ENCODE measurements at places on chromosomes 16 and 17.

DNA sequence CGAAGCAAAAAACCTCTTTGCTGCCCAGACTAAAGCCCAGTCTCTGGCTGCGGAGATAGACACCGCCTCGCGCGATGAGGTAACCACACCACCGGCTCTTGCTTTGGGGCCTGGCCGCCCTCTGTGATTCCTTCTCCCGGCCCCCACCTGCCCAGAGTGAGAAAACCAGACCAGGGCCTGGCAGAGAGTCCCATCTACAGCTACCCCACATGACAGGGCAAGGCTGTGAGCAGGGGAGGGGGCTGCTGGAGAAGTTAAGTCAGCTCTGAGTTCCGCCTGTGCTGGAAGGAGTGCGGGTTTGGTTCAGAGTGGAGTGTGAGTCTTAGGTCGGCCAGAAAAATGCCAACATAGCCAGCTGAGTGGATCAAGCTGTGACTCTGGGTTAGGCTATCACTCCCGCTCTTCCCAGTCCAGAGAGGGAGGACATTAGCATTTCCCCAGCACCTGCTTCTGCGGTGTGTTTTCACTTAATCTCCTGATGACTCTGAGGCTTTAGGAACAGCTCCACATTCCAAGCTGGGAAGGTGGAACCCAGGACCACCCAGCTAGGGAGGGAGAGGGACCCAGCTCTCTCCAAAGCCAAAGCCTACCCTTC lies 139.0 kb downstream of the RAB11FIP4 start:
- DNase-seq, result no peak

DNA sequence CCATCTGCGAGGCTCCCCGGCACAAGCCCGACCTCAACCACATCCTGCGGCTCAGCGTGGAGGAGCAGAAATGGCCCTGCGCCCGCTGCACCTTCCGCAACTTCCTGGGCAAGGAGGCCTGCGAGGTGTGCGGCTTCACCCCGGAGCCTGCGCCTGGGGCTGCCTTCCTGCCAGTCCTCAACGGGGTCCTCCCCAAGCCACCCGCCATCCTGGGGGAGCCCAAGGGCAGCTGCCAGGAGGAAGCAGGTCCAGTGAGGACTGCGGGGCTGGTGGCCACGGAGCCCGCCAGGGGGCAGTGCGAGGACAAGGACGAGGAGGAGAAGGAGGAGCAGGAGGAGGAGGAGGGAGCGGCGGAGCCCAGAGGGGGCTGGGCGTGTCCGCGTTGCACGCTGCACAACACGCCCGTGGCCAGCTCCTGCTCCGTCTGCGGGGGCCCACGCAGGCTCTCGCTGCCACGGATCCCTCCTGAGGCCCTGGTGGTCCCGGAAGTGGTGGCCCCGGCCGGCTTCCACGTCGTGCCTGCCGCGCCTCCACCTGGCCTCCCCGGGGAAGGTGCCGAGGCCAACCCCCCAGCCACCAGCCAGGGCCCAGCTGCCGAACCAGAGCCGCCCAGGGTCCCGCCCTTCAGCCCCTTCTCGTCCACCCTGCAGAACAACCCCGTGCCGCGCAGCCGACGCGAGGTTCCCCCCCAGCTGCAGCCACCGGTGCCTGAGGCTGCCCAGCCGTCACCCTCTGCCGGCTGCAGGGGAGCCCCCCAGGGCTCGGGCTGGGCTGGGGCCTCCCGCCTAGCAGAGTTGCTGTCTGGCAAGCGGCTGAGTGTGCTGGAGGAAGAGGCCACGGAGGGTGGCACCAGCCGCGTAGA lies 13.1 kb upstream of the PRR35 start:
- no peak for DNase-seq

DNA sequence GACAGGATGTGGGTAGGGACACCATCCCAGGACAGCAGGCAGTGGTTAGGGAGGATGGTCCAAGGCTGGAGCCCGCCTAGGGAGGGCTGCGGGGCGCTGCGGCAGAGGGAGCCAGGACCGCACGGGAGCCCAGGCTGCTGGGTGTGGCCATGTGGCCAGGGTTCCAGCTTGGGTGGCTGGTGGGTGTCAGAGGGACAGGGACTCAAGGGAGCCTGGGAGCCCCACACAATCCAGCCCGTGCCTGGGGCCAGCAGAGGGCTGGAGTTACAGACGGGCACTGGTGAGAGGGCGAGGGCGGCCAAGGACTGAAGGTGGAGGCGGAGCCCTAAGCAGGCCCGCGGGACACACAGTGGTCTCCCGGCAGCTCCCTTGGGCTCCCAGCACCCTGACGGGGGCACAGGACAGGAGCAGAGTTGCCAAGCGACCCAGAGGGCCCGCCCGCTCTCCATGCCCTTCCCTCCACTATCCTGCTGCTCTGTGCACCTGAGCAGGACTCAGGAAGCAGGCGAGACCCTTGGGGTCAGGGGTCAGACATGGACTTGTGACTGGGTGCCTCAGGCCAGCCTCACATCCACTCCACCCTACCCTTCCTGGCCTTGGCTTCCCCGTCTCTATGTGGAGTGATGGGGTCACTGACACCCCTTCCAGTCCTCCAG lies 7.1 kb downstream of the MRPL28 start:
- DNase-seq, result no peak

- DNase-seq, result no peak
Measured at GRCh38 chr16:58509256-58510096, 5.8 kb upstream of the SETD6 start.

DNA sequence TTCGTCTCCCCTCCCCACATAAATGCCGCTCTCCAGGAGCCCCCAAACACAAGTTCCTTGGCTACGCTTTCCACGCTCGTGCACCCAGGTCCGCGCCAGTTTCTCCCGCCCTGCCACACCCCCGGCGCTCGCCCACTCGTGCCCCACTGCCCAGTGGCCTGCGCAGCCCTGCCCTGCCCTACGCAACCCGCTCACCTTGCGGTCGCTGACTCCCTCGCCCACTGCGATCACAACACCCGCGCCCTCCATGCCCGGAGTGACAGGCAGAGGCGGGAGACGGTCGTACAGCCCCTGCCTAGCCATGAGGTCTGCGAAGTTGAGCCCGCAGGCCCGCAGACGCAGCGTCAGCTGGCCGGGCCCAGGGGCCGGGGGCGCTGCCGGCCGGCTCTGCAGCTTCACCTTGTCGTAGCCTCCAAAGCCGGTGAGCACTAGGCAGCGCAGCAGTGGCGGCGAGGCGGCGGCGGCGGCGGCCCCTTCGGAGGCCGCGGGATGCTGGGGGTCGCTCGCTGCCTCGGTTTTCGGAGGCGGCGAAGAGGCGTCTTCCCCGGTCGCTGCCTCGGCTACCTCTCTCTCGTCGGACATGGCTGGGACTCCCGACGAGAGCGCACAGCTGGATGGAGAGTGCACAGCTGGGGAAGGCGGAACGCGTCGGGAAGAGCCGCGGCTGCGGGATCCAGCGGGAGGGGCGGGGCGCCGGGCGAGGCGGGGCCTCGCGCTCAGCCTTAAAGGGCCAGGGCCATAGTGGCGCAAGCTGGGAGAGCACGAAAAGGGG lies at the start of gene VAT1:
Gene VAT1 (minus strand): TSS at position 645 of the 772 bp plus-strand sequence. CDS start 63 bp downstream, at position 582.
- DNase-seq, result no peak

GRCh38 chr16:2514333-2515179 lies 804 bp downstream of the ATP6V0C start:
- no peak for DNase-seq

GRCh38 chr16:473046-474043 lies 47.9 kb downstream of the RAB11FIP3 start:
- no peak for DNase-seq

GRCh38 chr17:65900216-65900615 lies 291.7 kb downstream of the CEP112 start:
- no peak for DNase-seq

DNA sequence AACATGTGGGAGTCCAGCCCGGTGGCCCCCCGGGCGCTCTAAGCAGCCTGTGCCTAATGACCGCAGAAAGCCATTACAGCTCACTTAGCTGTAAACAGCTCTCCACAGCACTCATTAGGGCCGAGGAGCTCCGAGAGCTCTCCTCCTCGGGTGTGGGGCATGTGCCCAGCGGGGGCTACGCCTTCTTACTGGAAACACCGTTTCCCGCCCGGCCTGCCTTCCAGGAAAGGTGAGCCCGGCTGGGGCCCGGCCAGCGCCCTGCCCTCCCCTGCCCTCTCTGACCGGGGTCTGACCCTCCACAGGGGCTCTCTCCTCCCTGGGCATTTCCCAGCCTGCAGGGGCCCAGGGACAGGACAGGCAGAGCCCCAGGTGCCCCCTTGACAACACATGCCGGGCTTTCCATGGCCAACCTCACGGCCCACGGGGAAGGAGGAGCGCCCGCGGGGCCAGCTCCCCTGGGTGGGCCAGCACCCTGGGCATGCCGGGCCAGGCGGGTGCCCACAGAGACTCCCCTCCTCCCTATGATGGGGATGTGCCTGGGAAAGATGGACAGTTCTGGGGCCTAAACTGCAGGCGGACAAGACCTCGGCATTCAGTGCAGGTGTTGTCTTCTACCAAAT lies 72.6 kb downstream of the SDK2 start:
- no peak for DNase-seq

GRCh38 chr17:33623841-33624240 lies 330.7 kb upstream of the ASIC2 start:
- DNase-seq, result no peak
